ENCODE measurements at places on chromosomes 13 and 19.

DNA sequence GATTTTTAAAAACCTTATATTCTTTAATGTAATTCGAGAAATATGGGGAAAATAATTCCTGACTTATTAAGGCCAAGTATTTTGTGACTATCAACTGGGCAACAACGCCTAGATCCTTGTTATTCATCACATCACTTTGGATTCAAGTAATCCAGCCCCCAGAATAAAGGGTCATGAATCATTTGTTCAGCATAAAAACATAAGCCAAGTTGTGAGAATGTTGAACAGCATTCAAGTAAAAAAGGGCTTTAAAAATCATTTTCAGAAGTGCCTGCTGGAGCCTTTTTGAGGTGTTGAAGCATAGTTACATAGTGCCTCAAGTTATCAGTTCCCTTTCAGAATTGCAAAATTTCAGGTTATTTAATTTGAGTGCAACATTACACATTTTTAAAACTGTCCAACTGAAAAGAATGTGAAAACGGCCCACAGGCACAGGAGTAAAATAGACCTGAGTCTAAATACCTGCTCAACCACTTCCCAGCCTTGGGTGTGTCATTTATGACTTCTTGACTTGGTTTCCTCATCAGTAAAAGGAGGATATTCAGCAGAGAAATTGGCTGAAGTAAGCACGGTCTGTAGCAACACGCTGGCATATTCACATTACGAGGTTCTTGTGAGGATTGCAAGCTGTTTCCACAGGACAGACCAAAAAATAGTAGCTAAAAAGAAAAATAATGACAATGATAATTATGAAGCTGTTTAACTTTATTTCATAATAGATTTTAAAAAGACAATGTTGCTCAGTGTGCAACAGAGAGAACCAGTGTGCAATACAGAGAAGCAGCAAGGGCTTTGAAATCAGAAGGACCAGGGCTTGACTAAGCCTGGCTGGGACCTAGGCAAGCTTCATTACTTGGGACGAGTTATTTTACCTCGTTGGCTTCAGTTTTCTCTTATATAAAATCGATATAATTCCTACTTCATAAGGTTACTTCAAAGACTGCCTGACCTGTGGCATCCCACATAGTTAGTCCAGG lies 56.6 kb downstream of the MBNL2 start:
- no peak for DNase-seq

DNA sequence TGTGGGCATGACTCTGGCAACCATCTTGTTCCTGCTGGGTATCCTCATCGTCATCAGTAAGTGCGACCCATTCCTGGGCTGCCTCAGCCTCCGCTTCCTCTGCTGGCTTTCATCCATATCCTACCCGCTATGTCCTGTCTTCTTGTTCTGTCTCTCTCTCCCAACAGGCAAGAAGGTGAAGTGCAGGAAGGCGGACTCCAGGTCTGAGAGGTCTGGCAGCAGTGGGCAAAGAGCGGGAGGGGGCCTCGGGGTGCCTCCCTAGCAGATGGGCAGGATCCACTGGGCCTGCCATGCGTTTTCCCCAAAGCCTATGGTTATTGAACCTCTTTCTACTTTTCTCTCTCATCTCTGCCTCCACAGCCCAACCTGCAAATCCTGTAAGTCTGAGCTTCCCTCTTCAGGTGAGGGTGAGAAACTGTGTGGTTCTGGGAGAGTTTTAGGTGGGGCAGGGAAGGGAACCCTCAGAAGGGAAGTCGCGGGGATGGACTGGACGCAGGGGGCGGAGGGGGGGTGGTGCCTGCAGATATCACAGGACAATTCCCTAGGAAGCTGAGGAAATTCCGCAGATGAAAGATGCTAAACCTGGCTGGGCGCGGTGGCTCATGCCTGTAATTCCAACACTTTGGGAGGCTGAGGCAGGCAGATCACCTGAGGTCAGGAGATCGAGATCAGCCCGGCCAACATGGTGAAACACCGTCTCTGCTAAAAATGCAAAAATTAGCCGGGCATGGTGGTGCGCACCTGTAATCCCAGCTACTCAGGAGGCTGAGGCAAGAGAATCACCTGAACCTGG lies 3.1 kb upstream of the FXYD5 start:
- DNase-seq: no peak

GRCh38 chr13:109226631-109227030 lies 559.8 kb downstream of the IRS2 start:
- no peak for DNase-seq

GRCh38 chr13:105737688-105738087 lies 797.8 kb downstream of the EFNB2 start:
- no peak for DNase-seq

DNA sequence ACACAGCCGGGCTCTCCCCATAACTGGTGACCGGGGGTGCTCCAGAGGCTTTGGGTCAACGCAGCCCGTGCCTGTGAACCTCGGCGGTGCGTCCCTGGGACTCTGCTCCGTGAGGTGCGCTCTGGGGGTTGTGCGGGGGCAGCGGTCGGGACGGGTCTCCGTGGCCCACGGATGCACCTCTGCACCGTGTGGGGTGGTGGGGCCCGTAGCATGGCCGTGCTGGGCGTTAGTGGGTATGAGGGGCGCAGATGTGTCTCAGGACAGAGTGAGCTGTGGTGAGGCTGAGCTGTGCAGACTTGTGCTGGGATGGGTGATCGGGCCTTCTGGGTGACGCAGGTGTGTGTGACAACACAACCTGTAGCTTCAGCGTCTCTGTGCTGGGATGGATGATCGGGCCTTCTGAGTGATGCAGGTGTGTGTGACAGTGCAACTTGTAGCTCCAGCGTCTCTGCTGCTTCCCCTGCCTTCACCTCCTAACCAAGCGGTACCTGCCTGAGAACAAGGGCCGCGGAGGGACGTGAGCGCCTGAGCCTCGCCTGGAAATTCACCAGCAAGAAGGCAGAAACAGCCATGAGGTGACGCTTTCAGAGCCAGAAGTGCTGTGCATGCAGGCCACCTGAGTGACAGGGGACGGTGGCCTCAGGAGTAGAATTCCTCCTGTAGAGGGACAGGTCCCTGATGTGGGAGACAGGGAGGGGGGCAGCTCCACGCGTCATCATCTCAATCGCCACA lies 599 bp downstream of the ZNF331 start:
- no peak for DNase-seq

- no peak for DNase-seq
These were observed 56.2 kb downstream of the LACC1 start for GRCh38 chr13:43935878-43936277.

GRCh38 chr13:25453850-25454365 lies 82.1 kb downstream of the ATP8A2 start:
- DNase-seq: no peak

DNA sequence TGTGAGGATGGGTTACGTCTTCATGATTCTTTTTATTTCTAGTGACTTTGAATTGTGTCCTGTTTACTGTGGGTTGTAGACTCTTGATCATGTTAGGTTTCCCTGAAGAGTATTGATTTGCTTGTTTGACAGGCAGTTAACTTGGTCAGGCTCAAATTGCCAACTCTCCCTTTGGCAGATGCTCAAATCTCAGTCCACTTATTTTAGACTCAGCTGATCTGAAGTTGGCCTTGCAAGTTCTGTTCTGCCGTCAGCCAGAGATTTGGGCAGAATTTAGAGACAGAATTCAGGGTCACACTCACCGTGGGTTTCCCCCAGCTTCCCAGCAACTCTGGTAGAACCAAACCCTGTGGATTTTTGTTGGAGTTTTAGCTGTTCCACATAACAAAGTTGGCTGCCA lies 71.6 kb upstream of the TEX29 start:
- no peak for DNase-seq

DNA sequence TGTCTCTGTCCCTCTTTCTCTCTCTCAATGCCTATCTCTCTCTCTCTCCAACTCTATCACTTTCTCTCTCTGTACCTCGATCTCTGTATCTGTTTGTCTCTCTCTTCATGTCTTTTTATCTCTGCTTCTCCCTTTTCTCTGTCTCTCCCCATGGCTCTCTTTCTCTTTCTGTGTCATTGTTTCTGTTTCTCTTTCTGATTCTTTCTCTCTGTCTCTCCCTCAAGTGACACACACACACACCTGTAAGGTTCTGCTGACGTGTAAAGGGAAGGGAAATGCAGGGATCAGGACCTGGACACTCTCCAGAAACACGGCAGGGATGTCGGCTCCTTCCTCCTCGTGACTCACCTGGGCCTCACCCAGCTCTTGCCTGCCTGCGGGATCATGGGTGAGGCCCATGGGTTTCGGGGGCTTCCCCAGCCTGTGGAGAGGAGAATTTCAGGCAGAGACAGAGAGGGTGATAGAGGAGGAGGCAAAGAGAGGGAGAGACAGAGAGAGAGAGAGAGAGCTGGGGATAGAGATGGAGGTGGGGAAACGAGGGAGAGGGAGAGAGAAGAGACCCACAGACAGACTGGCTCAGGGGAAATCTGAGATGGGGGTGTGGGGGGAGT lies 5.4 kb upstream of the PLAUR start:
- no peak for DNase-seq

GRCh38 chr19:8174706-8175105 lies 25.3 kb upstream of the FBN3 start:
- DNase-seq: no peak

- DNase-seq: no peak
These were observed 26.0 kb upstream of the KBTBD7 start for GRCh38 chr13:41220401-41220800.

- DNase-seq: no peak
These were observed 81.1 kb downstream of the TNFSF13B start for GRCh38 chr13:108350579-108350978.

DNA sequence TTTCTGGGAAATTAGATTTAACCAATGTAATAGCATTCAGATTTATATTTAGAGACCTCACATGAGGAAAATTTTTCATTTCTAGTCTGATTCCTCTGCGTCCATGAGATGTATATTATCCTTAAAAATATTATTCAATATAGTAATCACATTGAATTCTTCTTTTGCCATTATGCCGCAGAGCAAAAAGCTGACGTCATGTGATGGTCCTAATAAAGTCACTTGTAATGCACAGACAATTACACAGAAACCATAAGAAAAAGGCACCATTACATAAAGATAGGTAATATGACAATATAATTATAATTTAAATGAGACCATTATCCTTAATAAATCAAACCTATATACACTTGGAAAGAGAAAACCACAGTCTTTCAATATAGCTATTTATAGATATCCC lies 1021.5 kb downstream of the PCDH9 start:
- DNase-seq: no peak

DNA sequence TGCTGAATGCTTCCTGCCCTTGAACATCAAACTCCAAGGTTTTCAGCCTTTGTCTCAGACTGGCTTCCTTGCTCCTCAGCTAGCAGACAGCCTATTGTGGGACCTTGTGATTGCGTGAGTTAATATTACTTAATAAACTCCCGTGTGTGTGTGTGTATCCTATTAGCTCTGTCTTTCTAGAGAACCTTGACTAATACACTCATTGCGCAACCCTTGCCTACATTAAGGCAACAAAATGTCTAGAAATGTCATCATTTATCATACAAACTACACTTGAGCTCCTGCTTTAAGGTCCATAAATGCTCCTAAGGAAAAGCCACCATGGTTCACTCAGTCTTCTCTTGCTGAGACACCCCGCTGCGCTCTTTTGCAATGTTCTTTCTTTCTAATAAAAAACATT lies 2861.0 kb downstream of the PCDH9 start:
- no peak for DNase-seq

DNA sequence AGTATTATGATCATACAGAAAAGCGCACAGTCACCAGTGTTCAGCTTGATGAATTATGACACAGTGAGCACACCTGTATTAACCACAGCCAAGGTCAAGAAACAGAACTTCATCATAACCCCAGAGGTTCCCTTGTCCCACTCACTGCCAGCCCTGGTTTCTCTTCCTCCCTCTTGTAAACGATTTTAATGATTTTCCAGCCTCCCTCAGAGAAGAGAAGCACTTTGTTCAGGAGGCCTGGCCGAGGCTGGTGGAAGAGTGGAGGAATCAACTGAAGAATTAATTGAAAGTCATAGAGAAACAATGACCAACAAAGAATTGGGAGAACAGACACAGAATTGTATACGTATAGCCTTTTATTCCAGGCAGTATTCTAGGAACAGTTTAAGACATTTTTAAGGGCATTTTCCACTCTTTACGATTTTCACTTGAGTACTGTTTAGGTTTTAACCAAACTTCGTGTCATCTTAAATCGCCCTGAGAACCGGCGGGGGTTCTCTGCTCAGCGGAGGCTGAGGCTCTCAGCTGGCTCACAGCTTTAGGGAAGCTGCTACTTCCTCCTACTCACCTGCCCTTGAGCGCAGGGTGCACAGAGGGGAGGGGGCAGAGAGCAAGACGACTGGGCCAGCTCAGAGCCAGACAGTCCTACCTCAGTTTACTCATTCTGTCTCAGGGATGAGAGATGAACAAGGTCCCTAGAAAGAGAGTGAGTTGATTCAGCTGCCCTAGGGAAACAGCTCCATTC lies 108.6 kb downstream of the AKAP11 start:
- no peak for DNase-seq

GRCh38 chr19:4374498-4375163 lies 25.7 kb downstream of the SH3GL1 start:
- DNase-seq: no peak

DNA sequence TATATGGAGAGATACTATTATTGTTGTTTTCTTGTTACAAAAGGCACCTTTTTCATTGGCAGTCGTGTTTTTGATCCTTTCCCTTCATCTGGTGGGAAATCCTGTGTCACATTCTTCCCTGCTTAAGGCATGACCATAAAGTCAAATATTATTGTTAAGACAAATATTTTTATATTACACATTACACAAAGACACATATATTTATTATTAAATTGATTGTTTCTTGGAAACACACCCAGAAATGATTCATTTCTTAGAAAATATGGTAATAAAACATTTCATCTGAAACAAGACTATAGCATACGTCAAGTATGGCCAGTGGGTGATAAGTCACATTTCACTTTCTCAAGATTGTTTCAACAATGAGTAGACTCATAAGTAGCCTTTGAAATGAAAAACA lies 77.3 kb downstream of the KCTD12 start:
- DNase-seq: no peak

DNA sequence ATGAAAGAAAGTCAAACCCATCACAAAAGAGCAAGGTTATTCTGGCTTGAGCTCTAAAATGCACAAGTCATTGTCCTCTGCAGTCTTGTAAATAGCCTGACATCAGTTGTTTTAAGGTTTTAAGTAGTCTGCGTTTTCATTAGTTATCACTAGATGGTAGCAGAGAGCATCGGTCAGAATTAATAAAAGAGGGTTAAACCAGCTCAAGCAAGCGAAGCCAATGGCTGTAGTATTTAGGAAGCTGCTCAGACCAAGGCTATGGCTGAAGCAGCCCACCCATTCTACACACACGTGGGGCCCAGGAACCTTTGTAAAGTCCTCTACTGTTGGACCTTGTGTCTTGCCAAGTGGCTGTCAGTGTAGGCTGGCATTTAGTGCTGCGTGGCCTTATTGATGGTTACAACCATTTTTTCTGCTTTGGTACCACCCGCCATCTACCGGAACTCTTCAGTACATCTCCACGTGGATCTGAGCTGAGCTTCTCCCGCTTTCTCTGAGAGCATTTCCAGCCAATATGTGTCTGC lies 13.3 kb upstream of the ZNF57 start:
- no peak for DNase-seq

- DNase-seq: no peak
These were observed 62.8 kb downstream of the FGF9 start for GRCh38 chr13:21733475-21734263.

- no peak for DNase-seq
These were observed 69.3 kb downstream of the NUFIP1 start for GRCh38 chr13:44920013-44920412.

Measured in activated naive CD4-positive, alpha-beta T cell treated with anti-CD3 and anti-CD28 coated beads, Interleukin-2, amount 10 ng/mL, durations not matched to agents 7 days and 5 days (primary cell).